ENCODE measurements at places on chromosomes 5 and 9.

DNA sequence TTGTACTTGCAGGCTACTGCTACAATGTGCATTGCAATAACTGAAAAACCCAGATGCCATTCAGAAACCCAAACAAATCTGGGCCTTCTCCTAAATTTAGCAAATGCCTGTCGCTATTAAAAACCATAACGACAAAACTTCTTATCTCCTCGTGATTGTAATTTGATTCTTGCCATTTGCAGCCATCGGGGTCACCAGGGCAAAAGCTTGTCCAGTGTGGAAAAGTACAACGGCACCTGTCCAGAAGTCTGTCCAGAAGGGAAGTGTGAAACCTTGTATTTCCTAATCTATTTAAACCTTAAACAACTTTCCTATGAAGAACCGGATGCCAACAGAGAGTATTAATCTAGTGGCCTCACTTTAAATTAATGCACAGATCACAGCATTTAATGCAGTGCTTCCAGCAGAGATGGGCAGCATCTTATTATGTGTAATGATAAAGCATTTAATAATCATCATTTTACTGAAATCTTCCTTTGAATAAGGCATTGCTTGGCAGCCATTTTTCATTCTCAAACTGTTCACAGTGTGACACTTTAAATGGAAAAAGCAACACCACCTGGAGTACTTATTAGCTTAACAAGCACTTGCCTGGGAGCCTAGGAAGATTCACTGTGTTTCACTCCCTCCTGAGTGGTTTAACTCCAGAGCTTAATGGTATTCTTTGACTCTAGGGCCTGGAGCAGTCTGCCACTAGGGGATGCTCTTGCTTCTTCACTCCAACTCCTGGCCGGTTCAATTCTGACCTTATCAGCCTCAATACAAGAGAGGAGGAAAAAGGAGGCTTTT is 4.9 kb upstream of the C7 start:
- DNase-seq = peak; percentile 55

DNA sequence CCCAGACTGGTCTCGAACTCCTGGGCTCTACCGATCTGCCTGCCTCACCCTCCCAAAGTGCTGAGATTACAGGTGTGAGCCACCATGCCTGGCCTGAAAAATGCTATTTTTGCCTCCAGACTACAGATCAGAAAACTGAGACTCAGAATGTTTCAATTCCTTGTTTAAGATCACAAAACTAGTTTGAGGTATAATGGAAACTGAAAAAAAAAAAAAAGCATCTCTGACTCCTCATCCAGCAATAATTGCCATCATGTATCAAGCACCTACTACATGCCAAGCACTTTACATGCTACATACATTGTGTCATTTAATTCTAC is 35.6 kb downstream of the PLAC8L1 start:
- DNase-seq = no peak

DNA sequence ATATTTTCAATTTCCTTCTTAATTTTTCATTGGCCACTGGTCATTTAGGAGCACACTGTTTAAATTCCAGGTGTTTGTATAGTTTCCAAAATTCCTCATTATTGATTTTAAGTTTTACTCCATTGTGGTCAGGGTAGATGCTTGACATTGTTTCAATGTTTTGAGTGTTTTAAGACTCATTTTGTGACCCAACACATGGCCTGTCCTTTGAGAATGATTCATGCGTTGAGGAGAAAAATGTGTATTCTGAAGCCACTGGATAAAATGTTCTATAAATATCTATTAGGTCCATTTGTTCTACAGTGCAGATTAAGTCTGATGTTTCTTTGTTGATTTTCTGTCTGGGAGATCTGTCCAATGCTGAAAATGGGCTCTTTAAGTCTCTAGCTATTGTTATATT is 24.4 kb upstream of the FNIP1 start:
- no peak for DNase-seq

DNA sequence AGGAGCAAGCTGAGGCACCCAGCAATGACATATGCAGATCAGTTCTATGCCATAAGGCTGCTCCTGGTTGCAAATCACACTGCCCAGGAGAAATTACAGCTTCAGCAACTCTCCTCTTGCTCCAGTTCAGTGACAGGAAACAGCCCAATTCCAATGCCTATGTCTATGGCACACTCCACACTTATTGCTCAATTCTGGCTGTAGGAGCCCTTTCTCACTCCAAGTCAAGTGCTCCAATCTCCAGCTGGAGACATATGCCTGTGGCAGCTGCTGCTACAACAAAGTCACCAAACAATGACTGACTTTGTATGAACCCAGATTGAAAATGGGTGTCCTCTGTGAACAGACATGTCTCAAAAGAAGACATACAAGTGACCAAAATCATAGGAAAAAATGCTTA is 31.8 kb upstream of the PLCXD3 start:
- DNase-seq = no peak

DNA sequence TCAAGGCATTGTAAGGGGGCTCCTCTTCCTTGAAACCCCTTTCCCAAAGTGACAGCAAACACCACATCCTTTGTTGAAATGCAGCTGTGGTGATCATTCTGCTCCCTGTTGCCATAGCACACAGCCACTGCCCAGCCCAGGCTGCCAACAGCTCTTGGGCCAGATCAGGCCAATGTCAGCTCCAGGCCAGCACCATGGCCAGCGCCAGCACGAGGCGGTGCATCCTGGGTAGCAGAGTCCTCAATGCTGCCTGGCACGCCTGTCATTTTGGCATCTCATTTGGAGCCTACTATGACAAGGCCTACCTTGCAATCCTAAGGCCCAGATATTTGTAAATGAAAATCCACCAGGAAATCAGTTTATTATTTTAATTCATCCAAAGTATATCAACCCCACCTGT is 390.6 kb downstream of the DNAH5 start:
- DNase-seq = peak; percentile 41

GRCh38 chr5:150304481-150305081 is 1.9 kb upstream of the ARSI start:
- no peak for DNase-seq

DNA sequence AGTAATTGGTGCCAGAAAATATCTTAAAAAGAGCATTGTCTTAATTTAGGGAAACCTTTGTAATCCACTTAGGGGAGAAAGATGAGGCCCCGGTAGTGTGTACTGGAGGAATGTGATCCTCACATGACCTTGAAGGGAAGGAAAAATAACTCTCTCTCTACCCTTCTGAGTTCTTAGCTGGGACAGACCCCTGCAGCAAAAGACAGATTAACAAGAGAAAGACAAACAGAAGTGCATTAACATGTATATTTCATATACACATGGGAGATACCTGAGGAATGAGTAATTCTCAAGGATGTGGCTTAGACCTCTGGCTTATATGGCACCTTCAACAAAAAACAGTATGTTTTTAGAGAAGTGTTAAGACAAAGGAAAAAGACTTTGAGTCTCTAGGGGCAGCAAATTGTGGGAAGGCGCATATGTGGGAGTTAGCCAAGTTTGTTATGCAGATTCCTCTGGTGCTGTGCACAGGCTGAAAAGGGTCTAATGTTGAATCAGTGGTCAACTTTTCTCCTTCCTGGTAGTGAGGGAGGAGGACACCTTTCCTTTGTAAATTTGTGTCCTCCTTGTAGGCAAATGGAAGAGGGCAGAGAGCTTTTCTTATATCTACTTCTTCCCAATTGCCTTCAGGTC is 138.8 kb downstream of the LRRC70 start:
- DNase-seq = no peak

- DNase-seq = no peak
Observed at GRCh38 chr5:178538741-178539229, 51.4 kb downstream of the COL23A1 start.

GRCh38 chr5:57635146-57635777 is 152.7 kb upstream of the ACTBL2 start:
- DNase-seq = no peak

GRCh38 chr9:125707472-125707804 is 430 bp upstream of the MAPKAP1 start:
- no peak for DNase-seq

DNA sequence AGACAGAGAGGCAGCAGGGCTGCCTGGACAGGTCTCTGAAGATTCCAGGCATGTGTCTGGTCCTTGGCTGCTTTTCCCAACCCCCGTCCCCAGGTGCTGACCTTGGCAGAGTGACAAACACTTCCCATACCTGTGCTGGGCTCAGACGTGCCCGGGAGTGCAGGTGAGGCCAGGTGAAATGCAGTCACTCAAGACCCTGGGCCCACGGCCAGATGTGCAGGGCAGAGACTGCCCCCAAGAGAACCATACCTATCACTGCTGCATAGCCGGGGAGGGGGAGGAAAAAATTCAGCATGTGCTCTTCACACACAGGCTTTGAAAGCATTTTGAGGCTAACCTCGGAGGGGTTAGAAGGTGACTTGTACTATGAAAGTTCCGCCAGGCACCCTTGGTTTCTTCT is 22.6 kb downstream of the CCNJL start:
- DNase-seq = no peak

- no peak for DNase-seq
Observed at GRCh38 chr9:136582977-136583735, 37.3 kb upstream of the NOTCH1 start.

- DNase-seq = no peak
Observed at GRCh38 chr9:69622676-69623075, 49.5 kb downstream of the APBA1 start.

GRCh38 chr9:76654051-76654461 is 110.2 kb upstream of the PCA3 start:
- no peak for DNase-seq

DNA sequence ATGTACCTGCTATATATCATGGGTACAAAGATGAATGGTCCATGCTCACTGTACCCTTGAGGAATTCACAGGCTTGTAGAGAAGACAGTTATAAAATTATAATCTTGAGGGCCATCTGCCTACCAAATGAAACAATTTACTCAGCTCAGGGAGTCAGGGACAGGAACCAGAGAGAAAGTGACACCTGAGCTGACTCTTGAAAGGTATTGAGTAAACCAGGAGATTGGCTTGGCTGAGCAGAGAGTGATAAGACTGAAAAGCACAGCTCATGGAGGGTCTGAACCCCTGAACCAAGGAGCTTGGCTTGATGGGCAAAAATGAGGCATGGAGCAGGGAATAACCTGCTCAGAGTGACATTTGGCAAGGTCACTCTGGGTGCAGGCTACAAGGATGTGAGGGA is 147.3 kb downstream of the FAM114A2 start:
- no peak for DNase-seq

DNA sequence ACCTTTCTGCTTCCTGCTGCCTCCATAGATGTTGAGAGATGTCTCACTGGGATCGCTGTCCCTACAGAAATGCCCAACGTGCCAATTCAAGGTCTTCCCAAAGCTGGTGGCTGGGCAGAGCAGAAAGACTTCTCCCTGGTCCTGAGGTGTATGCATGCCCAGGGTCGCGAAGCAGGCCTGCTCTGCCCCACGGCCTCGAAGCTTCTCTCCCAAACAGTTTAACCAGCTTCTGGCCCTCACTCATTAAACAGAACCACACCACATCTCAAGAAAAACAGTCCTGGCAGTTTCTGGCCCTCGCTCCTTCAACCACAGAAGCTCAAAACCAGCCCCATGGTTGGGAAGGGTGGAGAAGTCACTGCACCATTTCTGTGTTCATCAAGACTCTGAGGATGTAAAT is 14.7 kb upstream of the SMIM32 start:
- DNase-seq = no peak

- no peak for DNase-seq
Observed at GRCh38 chr5:128763321-128763720, 202.0 kb upstream of the SLC27A6 start.

DNA sequence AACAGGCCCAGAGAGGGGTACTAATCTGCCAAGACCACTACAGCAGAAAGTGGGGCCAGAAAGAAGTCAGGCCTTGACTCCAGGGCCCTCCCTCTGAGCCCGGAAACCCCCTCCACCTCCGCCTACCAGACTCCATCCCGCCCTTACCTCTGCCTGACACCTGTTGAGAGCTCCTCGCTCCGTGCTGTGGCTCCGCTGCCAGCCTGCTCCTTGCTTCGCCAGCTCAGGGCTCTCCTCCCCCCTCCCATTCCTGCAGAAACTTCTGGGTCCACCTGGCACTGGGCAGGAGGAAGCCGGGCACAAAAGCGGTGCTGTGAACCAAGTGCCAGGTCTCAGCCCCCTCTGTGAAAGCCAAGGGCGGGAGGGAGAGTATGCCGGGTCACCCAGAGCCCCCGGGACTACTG is 6.4 kb upstream of the ST6GALNAC6 start:
- DNase-seq = no peak

DNA sequence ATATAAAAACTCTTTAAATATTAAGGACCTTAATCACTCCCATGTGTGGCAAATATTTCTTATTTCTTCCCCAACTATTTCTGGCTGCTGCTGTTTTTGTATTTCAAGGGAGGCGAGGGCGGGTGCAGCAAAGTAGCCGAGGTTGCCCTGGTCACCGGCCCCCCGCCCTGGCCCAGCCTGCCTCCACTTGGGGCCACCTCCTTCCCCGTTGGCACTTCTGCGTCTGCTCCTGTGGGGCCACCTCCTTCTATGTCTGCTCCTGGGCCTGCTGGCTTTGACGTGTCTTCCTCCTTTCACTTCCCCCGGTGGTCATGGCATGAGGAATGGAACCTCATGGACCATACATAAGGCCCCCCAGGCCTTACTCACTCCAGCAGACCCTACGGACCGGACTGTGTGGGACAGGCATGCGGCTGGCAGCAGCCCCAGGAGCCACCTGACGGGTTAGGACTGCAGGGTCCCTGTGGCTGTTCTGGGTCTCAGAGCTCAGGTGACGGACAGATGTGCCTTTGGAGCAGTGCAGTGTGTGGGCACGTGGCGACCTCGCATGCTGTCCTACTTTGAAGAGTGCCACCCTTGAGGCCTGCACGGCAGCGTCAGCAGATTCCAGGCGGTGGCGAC is 5.8 kb upstream of the ENTPD8 start:
- no peak for DNase-seq

- no peak for DNase-seq
Observed at GRCh38 chr5:33841891-33842290, 49.9 kb downstream of the ADAMTS12 start.

DNA sequence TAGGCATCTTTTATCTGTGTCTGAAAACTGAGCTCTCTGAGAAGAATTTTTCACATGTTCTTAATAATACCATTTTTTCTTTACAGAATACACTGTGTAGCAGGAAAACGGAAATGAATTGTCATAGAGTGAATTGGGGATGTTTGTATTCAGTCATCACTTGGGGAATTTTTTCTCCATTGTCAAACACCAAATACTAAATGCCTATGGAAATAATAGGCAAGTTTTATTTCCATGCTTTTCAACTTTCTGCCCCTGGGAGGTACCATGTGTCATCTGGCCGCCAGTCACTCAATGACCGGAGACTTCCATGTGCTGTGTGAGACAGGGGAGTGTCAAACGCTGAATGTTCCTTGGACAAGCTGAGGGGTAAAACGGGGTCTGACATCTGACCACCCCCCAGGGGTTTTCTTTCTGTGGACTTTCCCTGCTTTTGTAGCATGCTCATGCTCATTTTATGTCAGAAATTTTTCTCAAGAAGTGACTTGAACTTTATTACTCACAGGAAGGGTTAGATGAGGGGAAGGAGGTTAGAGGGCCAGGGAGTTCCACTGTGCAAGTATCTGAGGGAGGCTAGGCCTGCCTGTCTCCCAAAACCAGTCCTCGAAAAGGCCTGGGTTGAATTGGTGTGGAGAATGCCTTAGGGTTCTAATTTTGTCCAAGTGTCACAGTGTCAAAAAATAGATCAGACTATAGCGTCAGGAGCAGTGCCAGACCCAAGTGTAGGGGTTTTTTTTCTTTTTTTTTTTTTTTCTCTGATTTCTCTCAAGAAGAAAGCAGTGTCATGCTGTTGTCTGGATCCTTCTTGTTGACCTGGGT is 438.6 kb downstream of the AGTPBP1 start:
- no peak for DNase-seq
